NB4 (cell line): ENCODE measurements at places on chromosomes 13 and 19.

- DNase-seq: peak; percentile 81
Observed at GRCh38 chr13:23377983-23378632, 55.4 kb downstream of the SACS start.

- no peak for DNase-seq
Observed at GRCh38 chr19:35115177-35115951, at the start of gene FXYD3. Gene FXYD3, plus strand, starts transcription at chr19:35115823. Its CDS starts 3,554 bp downstream, at chr19:35119377.

GRCh38 chr13:84973661-84974060, 825.6 kb downstream of the SLITRK6 start:
- no peak for DNase-seq

DNA sequence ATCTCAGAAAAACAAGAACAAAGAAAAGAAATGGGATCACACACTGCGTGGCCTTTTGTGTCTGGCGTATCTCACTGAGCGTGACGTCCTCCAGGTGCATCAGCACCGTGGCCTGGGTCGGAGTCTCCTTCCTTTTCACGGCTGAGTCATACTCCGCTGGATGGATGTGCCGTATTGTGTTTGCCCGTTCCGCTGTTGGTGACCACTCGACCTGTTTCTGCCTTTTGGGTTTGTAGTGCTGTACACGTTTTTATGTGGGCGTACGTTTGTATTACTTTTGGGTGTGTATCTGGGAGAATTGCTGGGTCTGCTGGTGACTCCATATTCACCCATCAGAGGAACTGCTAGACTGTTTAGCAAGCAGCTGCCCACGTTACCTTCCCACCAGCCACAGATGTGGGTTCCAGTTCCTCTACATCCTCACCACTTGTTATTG, 11.4 kb downstream of the ARID3A start:
- DNase-seq: no peak

- DNase-seq: peak; percentile 66
Observed at GRCh38 chr19:36128392-36128736, 11.5 kb upstream of the CAPNS1 start.

DNA sequence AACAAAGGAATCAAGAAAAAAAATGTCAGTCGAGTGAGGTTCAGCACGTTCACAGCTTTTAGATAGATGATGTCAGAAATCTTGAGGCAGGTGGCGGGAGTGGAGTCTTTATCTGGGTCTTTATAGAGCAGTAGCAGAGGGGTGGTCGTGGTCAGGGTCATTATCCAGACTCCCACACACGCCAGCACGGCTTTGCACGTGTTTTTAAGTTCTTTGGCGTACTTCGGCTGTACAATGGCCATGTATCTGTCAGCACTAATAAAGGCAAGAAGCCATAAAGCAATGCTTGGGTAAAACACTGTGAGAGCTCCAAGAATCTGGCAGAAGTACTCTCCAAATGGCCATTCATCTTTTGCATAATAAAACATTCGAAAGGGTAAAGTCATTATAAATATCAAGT, 2.9 kb downstream of the GPR18 start:
- peak; percentile 27 for DNase-seq

DNA sequence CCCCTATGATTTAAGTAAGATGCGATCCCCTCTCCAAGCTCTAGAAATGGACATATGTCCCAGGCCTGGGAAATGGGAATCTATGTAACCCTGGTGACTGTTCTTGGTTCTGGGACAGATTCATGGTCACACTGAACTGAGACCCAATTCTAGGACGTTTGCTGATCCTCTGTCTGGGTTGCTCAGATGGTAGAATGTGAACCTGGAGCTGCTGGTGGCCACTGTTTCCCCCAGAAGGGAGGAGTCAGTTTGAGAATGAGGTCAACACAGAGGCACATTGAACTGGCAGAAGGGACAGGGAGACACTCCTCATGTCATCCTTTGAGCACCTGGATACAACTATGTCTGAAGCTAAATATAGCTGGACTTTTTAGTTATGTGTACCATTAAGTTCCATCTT, 29.1 kb downstream of the FAM187B start:
- no peak for DNase-seq

GRCh38 chr19:45368737-45369340, 1.5 kb downstream of the ERCC2 start:
- DNase-seq: no peak

DNA sequence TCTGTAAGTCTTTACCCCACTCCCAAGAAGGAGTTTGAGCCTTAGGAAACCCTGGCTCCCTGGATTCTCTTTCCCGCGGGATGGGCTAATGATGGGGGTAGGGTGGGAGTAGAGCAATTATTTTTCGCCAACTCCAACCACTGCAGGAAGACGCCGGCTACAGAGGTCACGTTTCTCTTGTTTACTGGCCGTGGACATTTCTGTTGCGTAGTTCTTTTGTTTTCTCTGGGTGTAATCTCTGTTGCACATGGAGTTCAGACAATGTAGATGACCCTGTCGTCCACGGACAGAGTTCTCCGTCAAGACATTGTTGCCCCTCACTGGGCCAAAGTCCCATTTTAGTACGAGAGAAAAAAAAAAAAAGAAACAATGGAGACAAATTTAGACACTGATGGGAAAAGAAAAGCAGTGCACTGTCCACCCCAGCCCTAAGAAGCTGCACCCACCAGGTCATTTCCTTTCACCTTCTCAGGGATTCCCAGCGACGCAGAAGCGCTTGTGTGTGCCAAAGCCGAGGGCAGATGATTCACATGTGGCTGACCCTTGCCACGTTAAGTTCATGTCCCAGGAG, 133.9 kb upstream of the ARGLU1 start:
- no peak for DNase-seq

DNA sequence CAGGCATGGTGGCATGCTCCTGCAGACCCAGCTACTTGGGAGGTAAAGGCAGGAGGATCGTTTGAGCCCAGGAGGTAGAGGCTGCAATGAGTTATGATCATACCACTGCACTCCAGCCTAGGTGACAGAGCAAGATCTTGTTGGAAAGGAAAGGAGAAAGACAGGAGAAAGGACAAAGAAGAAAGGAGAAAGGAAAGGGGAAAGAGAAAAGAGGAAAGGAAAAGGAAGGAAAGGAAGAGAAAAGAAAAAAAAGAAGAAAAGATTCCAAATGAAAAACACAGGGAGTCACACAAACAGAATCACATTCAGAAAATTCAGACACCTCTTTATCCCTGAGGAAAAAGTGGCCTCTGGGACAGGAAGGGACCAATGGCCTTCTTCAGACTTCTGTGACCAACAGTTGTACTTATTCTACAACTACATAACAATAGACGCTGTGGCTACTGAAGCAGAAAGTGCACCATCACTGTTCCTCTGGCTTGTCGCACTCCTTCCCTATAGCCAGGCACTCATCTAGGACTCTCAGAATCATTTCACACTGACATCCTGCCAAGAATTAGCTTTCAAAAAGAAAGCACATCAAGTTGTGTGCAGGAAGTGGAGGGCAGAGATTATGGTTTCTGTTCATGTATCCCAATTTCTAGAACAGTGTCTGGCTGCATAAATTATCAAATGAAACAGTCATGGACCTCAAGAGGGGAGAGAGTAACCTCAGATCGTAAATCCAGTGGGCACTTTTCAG, 5.9 kb downstream of the MTMR6 start:
- DNase-seq: no peak

- DNase-seq: no peak
Observed at GRCh38 chr13:106738186-106738678, 170.3 kb upstream of the ARGLU1 start.

DNA sequence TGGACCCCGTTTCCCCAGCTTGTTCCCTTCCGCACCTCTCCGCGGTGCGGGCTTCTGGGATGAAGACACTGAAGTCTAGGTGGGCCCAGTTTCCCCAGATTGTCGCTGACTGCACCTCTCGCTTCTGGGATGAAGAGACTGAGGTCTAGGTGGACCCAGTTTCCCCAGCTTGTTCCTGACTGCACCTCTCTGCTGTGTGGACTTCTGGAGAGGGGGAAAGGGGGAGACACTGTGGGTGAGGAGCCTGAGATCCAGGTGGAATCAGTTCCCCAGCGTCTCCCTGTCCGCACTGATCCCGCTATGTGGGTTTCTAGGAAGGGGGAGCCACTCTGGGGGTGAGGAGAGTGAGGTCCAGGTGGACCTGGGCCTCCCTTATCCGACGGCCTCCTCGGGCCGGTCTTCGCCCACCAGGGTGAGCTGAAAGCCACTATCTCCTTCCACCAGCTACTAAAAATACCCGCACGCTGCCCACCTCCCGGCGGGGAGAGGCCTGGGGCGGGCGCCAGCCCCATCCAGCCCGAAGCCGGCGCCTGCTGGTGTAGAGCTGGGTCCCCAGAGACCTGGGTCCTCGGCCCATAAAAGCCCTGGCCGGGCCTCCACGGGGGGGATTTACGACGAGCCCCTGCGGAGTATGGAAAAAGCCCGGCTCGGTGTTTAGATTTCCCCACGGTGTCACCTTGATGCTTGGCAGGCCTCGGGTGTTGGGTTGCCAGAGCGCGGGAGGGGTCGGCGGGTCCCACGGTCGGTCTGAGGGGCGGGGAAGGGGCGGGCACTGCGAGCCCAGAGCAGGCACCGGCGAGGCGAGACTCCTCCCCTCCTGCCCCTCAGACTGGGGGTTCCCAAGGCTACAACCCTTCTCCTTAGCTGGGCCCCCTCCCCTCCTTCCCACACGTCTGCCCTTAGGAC, 10.6 kb downstream of the FUT6 start:
- DNase-seq: peak; percentile 64

- no peak for DNase-seq
Observed at GRCh38 chr13:82654861-82655855, 1227.1 kb downstream of the SLITRK1 start.

DNA sequence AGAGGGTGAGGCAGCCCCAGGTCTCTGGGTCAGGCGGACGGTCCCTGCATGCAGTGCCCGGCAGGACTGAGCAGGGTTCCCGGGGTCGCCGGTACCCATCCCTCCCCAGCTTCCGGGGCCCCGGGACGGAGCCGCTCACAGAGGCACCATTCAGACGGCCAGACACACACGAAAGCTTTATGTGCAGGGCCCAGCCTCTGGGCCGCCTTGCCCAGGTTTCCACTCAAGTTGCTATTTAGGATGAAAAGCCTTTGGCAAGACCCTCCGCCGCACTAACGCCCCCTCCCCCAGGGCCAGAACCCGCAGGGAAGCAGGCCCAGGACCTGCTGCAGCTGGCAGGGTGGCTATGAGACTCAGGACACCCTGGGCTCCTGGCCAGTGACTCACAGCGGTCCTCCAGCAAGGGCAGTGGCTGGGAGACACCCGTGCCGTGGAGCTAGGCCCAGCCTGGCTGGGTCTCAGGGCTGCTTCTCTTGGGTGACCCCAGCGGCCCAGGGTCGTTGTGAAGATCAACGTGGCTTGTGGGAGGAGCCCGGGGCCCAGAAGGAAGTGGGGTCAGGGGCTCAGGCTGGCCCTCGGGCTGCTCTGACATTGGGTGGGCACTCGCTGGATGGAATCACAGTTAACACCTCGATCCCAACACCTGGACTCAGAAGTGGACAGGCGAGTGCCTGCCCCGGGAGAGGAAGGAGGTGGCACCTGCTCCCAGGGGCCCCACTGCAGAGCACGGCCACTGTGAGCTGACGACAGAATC, 4.8 kb downstream of the C19orf25 start:
- DNase-seq: no peak

DNA sequence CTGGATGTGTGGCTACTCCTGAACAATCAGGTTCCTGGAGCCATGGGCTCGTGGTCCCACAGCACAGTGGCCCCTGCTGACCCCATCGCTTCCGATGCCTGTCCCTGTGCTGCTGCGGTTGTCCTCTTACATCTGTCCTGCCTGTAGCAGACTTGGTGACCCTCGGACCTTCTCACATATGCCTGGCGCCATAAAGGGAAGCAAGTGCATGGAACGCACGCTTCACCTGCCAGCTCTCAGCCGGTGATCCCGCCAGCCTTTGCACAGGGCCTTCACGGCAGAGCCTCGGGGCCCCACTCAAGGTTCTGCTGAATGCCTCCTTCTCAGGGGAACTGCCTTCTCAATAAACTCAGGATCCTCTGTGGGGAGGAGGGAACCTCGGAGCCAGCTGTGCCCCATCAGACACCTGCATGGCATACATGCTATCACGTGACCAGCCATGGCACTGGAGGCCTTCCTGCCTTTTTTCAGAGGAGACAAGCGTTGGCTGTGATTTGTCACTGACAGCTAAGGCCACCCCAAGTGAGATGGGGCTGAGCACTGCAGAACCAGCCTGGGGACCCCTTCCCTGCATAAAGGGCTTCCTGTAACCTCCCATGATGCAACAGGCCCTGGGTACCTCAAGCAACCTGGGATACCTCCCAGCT, 24.3 kb downstream of the PEPD start:
- no peak for DNase-seq

GRCh38 chr19:1896508-1896907, 8.7 kb upstream of the ADAT3 start:
- peak; percentile 52 for DNase-seq

GRCh38 chr13:98254513-98254912, 77.4 kb upstream of the RNF113B start:
- DNase-seq: no peak

DNA sequence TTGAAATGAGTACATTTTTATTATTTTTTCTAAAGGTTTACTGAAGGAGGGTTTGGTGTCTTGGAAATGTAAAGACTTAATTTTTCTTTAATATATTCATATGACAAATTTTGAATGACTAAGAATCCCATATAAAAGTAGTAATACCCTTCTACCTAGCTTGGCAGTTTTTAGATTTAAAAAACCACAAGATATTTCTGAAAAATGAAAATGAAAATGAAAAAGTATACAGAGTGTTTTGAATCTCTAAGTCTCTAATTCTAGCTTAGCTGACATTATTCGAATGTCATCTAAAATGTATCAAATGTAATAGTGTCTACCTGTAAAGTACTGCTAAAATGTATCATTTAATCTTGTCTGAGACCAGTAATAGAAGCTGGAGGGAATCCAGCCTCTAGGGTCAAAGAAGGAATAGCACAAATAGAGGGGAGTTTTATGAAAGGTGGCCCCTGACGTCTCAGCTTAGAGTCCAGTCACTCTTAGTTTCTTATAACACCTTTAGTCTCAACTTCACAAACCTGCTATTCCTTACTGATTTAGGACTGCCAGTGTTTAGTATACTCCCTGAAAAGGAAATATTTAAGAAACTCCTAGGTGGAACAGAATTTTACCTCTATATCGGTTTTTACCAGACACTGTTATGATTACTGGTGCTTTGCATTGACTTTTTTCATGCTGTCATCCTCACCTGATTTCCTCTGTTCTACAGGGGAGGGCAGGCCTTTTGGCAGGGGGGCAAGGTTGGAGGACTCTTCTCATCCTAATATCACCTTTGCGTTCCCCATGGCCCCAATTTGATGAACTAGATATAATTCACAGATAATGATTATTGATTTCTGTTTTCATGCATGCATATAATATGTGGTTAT, 16.2 kb upstream of the MIR17HG start:
- DNase-seq: no peak

DNA sequence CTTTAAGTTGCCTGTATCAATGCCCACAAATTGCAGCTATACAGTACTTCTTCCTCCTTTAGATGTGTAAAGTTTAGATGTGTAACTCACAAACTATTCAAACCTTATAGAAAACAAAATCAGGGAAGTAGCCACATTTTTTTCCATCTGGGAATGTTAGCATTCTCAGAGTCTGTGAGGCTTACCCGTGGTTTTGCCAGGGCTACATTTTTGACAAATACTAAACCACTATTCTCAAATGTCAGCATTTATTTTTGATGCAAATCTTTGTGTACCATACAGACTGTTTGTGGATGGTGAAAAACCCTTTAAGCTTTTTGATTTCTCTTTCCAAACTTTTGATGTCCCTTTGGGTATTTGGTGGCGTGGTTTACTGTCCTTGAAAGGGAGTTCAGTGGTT, 216.4 kb downstream of the POSTN start:
- DNase-seq: no peak

GRCh38 chr19:35392742-35393715, 22.2 kb downstream of the GPR42 start:
- DNase-seq: no peak

- DNase-seq: no peak
Observed at GRCh38 chr19:38304866-38305429, 897 bp downstream of the C19orf33 start.

- DNase-seq: no peak
Observed at GRCh38 chr13:38902551-38902950, 88.1 kb downstream of the STOML3 start.
